Stimulated activated CD8-positive, alpha-beta memory T cell treated with anti-CD3 and anti-CD28 coated beads, Interleukin-2, amount 100 ng/mL, for 1 hour (primary cell): ENCODE measurements at places on chromosomes 1 and 21.

DNA sequence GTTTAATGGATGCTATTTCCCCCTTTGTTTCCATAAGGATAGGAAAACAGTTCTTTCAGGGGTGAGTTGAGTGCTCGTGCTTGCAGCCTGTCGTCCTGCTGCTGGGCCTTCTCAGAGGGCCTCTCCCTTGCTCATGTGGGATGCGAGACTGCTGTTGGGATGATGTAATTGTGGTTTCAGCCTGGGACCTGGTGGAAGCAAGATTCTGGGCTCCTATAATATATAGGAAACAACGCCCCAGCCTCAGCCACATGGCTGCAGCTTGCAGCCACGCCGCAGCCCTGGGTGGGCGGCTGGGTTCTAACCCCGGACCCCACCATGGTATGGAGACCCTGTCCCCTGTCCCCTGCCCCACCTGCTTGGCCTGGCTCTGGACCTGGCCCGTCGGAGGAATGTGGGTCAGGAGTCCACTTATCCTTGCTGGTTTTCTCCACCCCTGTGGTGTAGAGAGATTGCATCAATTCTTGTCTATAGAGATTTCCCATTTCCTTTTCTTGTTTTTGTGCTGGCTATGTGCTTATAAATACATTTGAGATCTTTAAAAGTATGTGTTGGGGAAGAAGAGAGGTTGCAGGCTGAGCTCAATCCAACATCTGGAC, 357.8 kb downstream of the SIPA1L2 start:
- DNase-seq: no peak

DNA sequence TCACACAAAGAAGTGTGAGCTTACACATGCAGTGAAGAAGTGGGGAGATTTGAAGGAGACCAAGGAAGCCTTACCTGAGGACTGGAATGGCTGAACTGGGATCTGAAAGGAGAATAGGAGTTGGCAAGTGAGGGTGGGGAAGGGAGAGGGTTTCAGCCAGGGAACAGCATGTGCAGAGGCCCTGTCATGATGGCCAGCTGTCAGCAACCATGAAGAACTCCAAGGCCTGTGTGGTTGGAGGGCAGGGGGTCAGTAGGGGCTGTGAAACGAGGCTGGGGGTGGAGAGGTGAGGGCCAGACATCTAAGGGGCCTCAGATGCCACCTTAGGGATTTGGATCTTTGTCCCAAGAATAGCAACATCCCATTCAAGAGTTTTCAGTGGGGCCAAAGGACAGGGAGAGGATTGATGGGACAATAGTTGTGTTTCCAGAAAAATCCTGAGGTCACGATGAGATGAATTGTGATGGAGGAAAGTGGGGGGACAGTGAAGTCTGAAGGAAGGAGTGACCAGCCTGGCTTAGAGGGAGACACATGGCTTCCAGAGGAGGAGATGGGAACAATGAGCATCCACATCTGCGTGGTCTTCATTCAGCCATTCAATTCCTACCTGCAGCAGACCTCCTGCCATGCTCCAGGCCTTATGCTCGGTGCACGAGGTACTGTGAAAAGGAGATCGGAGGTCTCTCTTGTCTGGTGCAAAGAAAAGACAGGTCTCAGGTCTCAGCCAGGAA, 187.6 kb downstream of the MATN1 start:
- DNase-seq: no peak

GRCh38 chr1:244861683-244862082, 2.7 kb downstream of the HNRNPU start:
- no peak for DNase-seq

DNA sequence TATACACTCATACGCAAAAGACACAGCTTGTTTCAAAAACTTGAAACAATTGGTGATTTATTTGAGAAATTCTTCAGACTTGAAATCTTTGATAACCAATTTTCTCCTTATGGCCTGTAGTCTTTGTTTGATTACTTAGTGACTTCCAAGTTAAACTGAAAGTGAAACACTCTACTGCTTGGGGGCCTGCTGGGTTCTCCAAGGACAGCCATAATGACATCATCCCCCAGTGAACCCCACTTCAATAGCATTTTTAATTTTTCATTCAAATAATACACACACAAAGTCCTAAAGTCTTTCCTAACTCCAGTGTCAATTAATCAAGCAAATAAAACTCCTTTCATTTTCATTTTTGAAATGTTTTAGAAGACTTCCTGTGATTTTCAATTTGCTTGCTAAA, 59.2 kb downstream of the KRTAP19-8 start:
- DNase-seq: no peak

DNA sequence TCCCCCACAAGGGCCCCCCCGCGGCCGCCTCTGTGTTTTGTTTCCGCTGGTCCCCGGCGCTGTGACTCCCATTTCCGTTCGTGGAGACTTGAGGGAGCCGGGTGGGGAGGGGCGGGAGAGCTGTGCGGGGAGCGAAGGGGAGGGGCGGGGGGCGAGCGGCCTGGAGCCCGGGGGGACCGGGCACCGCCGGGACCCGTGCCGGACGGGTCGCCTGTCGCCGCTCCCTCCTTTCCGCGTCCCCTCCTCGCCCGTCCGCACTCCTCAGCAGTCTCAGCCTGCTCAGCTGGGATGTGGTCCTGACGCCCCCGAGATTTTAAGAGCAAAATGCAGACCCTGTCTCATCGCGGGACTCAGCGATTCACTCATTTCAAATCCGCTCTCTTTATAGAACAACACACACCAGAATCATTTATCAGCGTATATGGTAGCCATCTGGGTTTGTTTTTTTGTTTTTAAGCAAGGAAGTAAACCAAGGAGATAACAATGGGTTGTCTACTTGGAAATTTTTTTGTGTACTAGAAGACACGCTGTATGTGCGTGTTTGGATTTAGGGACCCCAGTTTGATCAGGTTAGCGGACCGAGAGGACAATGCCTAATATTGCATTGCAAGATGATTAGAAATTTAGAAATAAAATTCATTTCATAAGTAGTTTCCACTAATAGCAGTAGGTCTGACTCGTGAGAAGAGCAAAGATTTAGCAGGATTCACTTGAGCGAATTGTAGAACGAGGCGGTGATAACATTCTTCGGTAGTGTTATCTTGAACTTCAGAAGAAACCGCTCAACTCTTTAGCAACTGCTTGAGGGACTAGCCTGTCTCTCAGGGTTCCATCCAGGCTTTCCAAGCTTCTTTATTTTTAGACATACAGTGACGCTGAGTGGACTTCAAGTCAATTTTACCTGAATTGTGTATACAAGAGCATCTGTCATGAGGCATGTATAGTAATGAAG, 1.1 kb downstream of the GABPA start:
- DNase-seq: peak; percentile 48

DNA sequence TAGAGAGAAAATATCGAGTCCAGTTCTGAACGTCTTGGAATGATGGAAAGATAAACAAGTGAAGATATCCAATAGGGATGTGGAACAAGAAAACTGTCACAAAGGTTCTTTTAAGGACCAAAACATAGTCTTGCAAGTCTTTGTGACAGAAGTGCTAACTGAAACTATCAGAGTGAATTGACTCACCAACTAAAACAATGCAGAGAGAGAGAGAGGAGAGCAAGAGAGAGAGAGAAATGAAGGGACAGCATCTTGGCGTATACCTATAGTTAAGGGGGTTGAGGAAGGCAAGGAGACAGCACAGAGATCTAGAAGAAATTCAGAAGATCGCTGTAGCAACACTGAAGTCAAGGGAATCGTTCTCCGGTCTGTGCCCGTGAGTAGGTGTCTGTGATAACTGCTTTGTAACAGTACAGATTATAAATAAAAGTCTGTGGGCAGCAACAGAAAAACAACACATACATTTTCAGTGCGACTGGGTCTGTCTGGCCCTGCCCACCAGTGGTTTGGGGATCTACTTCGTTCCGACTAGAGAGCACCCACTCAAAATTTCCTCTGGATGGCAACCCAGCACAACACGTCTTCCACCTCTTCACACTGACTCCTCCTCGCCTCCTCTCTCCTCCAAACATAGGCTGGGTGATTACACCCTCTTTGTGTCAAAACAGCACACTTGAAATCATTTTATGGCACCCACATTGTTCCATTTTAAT, 4.8 kb upstream of the COA6 start:
- no peak for DNase-seq

GRCh38 chr1:113765306-113766230, 6.3 kb upstream of the PHTF1 start:
- no peak for DNase-seq

- no peak for DNase-seq
Observed at GRCh38 chr1:53982763-53983104, 35.3 kb downstream of the LDLRAD1 start.

DNA sequence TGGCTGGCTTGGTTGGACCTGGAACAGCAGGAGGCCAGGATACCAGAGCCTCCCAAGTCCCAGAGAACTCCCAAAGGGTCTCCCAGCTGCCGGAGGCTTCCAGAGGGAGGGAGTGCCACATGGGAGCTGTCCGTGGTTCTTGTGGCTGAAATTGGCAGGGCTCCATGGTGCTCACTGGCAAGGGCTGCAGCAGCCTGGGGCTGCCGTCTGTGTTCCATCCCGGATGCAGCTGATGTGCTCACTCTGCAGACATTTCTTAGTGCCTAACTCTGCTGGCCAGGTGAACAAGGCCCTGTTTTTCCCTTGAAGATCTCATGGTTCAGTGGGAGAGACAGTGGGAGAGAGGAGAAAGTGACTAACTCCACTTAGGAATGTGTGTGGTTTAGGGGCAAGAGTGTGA, 261.1 kb downstream of the CAMTA1 start:
- no peak for DNase-seq
